ENCODE measurements at places on chromosomes 12 and 14. TPM values are rescaled to one million over a fixed set of nuclear protein-coding genes. Genes with fewer than 3 reads are reported as not detected.

JPH4 gene
- total RNA-seq = not detected

PLCZ1 gene
- not detected for total RNA-seq

TCL1B gene
- not detected for total RNA-seq

TAS2R42 gene
- total RNA-seq = not detected

IAPP gene
- total RNA-seq = not detected

SERPINA9 gene
- total RNA-seq = not detected

RND1 gene
- 0.11 TPM for total RNA-seq

NEUROD4 gene
- not detected for total RNA-seq

FAM181A gene
- total RNA-seq = not detected

MYH6 gene
- total RNA-seq = not detected

KLHDC1 gene
- total RNA-seq = 0.49 TPM

SINHCAF gene
- total RNA-seq = 62.1 TPM

SCNN1A gene
- total RNA-seq = 3.2 TPM

SMARCD1 gene
- 99.8 TPM for total RNA-seq

DLGAP5 gene
- 41.5 TPM for total RNA-seq

ST8SIA1 gene
- 0.46 TPM for total RNA-seq

SDR9C7 gene
- 0.07 TPM for total RNA-seq

TRHDE gene
- total RNA-seq = 0.78 TPM

ESR2 gene
- total RNA-seq = 0.10 TPM

POLE2 gene
- 27.2 TPM for total RNA-seq

FKBP11 gene
- total RNA-seq = 31.8 TPM

RHOJ gene
- not detected for total RNA-seq

NANOG gene
- total RNA-seq = not detected

CHURC1 gene
- total RNA-seq = 43.6 TPM

DNAH10 gene
- total RNA-seq = 0.04 TPM

FAM216A gene
- 7.1 TPM for total RNA-seq

CIDEB gene
- 2.7 TPM for total RNA-seq

MYBPC1 gene
- total RNA-seq = not detected

ACSM4 gene
- not detected for total RNA-seq

C12orf50 gene
- total RNA-seq = not detected

SMAGP gene
- total RNA-seq = 35.1 TPM

WNT1 gene
- not detected for total RNA-seq

GLT8D2 gene
- total RNA-seq = 3.2 TPM

DHRS2 gene
- 0.18 TPM for total RNA-seq

TMEM132C gene
- not detected for total RNA-seq

DPPA3 gene
- total RNA-seq = not detected

AP4S1 gene
- total RNA-seq = 5.5 TPM

LRRK2 gene
- total RNA-seq = 0.58 TPM

NOVA1 gene
- 0.03 TPM for total RNA-seq

UNC79 gene
- under 0.01 TPM for total RNA-seq

TMPRSS12 gene
- total RNA-seq = not detected

NGB gene
- not detected for total RNA-seq

KCNJ8 gene
- total RNA-seq = not detected

SIX4 gene
- total RNA-seq = 12.0 TPM

CCNK gene
- 47.5 TPM for total RNA-seq

KCNC2 gene
- not detected for total RNA-seq

POTEM gene
- total RNA-seq = not detected

SIX6 gene
- total RNA-seq = not detected

CIROP gene
- total RNA-seq = not detected

BHLHE41 gene
- total RNA-seq = 0.14 TPM

CD163L1 gene
- total RNA-seq = 5.5 TPM

NPFF gene
- total RNA-seq = not detected

C3AR1 gene
- total RNA-seq = 0.14 TPM

All from foreskin keratinocyte (primary cell).